ENCODE measurements at places on chromosomes 6 and 20.

DNA sequence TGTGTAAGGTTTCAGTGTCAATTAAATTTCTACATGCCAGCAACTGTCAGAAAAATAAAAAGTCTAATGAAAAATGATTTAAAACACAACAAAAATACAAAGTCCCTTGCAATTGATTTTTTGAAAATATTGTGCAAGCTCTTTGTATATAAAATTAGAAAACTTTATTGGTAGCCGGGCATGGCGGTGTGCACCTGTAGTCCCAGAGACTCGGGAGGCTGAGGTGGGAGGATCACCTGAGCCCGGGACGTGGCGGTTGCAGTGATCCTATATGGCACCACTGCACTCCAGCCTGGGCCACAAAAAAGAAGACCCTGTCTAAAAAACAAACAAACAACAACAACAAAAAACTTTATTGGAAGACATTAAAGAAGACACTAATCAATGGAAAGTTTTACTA lies 6.0 kb upstream of the OVOL2 start:
- DNase-seq = no peak

- DNase-seq = no peak
These were observed 51.3 kb downstream of the ADAT2 start for GRCh38 chr6:143399176-143399575.

GRCh38 chr6:5025911-5026819 lies 22.3 kb upstream of the RPP40 start:
- peak; percentile 49 for DNase-seq

- DNase-seq = no peak
These were observed 5.9 kb downstream of the NKX2-4 start for GRCh38 chr20:21391185-21391971.

DNA sequence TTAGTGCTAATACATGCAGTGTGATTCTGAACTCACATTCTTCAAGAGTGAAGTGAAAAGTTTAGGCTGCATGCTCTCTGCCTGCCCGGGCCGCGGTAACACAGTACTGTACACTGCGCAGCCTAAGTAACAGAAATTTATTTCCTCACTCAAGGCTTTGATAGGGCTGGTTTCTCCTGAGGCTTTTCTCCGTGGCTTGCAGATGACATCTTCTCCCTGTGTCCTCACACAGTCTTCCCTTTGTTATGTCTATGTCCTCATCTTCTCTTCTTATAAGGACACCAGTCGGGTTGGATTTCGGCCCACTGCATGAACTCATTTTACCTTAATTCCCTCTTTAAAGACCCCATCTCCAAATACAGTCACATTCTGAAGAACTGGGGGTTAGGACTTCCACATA lies 51.1 kb upstream of the TMEM170B start:
- DNase-seq = no peak

- no peak for DNase-seq
These were observed 236.6 kb downstream of the SLC24A3 start for GRCh38 chr20:19449051-19449450.

DNA sequence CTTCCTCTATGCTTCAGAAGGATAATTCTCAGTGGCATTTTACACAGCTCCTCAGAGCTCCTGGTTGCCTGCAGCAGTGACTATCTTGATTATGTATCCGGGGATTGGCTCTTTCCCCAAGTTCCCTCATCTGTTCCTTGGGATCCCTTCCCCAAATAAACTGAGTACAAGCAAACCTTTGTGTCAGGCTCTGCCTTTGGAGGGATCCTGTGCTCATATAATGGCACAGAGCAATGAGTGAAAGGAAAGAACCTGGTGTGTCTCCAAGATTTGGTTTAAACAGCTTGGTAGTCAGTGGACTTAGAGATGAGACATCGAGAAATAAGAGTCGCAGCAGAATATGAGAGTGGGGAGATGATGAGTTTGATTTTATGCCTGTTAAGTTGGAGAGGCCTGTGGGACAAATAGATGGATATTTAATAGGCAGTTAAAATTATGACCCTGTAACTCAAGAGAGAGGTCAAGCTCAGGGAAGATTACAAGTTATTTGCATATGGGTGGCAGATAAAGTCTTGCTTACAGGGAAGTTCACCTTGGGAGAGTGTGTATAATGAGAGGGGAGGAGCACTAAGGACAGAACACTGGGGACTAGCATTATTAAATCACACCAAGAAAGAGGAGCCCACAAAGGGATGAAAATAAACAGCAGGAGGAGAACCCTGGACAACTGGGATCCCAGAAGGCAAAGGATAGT lies 44.1 kb upstream of the GCLC start:
- no peak for DNase-seq

DNA sequence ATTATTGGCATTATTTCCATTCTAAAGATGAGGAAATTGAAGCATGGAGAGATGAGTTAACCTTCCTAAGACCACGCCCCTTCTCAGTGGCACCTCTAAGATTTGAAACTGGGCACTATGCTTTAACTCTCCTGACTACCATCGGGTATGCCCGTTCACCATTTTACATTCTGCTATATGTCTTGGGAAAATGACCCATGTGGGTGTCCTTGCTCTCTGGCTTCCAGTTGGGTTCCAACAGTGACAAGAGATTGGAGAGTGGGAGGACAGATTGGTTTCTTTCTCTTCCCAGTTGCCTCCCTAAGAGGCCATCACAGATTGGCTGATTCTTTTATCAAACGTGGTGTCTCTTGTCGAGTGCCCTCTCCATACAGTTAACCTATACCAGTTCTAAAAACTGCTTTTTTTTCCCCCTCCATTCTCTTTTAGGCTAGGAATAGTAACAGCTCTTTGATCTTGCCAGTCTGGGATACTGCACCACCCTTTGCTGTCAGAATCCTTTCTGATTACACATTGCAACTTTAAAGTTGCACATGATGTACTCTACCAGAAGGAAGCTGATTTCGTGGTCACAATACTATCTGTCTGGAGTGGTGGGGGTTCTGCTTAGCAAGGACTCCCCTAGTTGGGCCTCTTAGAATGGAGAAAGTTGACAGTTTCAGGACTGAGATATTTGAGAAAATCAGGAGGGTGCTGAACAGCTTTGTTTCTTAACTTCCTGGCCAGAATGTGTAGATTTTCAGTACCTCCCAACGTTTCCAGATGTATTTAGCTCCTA lies 88.0 kb upstream of the ELOVL5 start:
- DNase-seq = peak; percentile 76

DNA sequence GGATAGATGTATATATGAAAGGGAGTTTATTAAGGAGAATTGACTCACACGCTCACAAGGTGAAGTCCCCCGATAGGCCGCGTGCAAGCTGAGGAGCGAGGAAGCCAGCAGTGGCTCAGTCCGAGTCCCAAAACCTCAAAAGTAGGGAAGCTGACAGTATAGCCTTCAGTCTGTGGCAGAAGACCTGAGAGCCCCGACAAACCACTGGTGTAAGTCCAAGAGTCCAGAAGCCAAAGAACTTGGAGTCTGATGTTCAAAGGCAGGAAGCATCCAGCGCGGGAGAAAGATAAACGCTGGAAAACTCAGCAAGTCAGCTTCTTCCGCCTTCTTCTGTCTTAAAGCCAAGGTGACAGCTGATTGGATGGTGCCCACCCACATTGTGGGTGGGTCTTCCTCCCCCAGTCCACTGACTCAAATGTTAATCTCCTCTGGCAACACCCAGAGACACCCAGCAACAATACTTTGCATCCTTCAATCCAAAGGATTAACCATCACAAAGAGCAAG lies 102.6 kb upstream of the GJE1 start:
- no peak for DNase-seq

GRCh38 chr6:34425132-34425497 lies 754 bp downstream of the RPS10 start:
- DNase-seq = no peak

GRCh38 chr20:45833030-45833882 lies at the start of gene SNX21:
Gene SNX21 (plus strand): TSS chr20:45833799. CDS start chr20:45833920, 121 bp downstream.
- peak; percentile 90 for DNase-seq

GRCh38 chr6:106070636-106071035 lies 15.5 kb upstream of the PRDM1 start:
- no peak for DNase-seq

- no peak for DNase-seq
These were observed 42.0 kb upstream of the KCNQ5 start for GRCh38 chr6:72579865-72580264.

GRCh38 chr6:75864446-75864845 lies 115.4 kb downstream of the MYO6 start:
- no peak for DNase-seq

DNA sequence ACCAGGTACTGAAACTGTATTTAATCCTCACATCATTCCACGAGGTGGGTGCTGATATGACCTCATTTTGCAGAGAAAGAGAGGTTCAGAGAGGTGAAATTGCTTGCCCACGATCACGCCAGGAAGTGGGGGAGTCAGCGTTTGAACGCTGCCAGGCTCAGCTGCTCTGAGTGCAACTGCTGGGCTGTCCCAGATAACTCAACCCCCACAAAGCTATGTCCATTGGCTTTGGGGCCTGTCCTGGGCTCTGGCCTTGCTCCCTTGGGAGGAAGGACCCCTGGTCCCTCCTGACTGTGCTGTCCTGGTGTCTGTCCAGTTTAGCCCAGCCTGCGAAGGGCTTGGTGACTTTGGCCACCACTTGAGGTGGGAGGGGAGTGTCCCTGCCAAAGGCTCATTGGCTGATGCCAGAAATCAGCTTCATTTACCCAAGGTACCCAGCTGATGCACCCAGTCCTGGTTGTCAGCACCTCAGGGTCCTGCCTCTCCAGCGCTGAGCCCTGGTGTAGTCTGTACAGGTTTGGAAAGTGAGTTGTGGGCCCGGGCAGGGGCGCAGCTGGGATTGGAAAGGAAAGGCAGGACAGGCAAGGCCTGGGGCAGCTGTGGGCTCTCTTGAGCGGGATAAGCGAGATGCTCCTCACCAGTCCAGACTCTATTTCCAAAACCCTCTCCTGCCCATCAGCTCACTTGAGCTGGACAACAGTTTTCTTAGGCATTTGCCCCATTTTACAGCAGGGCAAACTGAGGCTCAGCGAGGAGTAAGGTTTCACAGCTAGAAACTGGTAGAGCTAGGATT lies 38.5 kb downstream of the SUN5 start:
- DNase-seq = no peak

DNA sequence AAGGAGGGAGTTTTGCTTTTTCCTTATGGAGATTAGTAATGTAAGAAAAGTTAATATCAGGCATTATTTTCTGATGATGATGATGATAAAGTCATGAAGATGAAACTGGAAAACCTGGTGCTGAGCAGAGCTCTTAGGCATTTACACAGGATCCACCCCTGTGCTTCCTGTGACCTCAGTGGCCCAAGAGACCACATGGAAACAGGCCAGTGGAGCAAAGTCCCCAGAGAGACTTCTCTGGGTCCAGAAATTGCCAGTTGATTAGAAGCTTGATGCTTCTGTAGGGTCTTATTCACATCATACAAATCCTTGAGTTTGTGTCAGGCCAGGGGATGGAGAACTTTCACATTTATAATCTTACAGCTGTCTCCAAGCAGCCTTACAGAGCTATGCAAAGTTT lies 46.1 kb downstream of the SLC13A3 start:
- no peak for DNase-seq

DNA sequence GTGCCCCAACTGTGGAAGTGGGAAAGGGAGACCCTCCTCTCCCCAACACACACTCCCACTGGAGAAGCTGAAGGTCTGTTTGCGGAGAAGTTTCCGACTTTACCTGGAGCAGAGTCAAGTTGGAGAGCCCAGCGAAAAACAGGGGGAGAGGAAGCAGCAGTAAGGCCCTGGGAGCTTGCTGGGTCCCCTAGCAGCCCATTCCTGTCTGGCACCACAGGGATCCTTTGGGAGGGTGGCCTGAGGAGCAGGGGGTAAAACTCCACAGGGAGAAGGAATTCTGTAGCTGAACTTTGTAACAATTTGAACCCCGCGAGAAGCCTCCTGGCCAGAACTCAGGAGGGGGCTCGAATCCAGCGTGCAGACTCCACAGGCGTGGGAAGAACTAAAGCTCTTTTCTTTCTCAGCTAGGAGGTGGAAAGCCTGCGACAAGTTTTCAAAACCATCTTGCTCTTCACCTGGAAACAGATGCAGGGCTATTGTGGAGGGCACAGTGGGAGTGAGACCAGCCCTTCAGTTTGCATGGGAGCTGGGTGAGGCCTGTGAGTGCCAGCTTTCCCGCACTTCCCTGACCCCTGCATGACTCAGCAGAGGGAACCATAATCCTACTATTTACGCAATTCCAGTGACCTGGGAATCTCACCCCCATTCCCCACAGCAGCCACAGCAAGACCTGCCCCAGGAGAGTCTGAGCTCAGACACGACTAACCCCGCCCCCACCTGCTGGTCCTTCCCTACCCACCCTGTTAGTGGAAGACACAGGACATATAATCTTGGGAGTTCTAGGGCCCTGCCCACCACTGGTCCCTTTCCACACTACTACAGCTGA lies 25.8 kb downstream of the SERPINB9 start:
- no peak for DNase-seq

DNA sequence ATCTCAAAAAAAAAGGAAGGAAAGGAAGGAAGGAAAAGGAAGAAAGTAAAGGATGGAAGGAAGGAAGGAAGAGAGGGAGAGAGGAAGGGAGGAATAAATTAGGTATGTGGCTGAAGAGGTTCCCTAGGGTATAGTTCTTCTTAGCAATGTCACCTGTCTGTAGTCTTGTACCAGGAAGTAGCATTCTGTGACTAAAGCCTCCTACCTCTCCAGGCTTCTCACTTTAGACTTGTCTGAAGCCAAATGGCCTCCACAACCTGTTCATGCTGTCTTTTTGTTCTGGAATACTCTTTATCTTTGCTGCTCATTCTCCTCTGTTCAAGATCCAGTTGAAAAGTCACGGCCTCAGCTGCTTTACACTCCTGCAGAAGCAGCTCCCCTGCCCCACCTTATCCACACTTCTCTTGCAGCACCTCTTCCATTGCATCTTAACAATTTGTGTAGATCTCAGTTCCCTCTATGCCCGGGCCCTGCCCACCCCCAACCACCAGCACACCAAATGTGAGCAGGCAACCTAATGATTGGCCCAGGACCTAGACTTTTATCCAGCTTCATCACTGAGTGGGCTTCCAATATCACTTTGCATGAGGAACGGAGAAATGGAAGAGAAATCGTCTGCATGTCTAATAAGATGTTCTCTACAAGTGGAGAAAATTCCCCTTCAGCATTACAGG lies 19.1 kb downstream of the GCNT2 start:
- DNase-seq = no peak

DNA sequence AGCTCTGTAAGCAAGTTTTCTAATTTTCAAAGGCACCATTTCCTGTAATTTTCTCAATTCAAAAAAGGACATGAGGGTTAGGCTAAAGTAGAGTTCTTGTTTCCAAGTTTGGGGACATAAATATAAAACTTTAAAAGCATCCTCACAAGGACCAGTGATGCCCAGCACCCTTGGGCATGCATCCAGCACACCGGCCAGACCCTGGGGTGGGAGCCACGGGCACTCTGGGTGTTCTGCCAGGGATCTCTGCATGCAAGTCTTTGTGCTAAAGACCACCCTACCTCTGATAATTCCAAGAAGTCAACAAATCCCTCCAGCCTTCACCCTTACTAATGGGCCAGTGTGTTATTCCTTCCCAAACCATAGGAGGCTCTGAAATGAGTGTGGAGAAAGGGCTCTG lies 46.5 kb downstream of the PLCG1 start:
- DNase-seq = no peak

GRCh38 chr6:14984519-14984853 lies 261.4 kb upstream of the JARID2 start:
- no peak for DNase-seq

- no peak for DNase-seq
These were observed 34.2 kb upstream of the TBXT start for GRCh38 chr6:166201878-166202277.

GRCh38 chr20:10454151-10454750 lies 19.1 kb downstream of the SLX4IP start:
- no peak for DNase-seq

- DNase-seq = no peak
These were observed 14.6 kb downstream of the NRSN1 start for GRCh38 chr6:24140591-24140990.

GRCh38 chr6:163539101-163539762 lies 124.7 kb downstream of the QKI start:
- no peak for DNase-seq

GRCh38 chr20:46967646-46968045 lies 73.0 kb downstream of the EYA2 start:
- DNase-seq = no peak
